ENCODE measurements at places on chromosomes 6 and 20.

DNA sequence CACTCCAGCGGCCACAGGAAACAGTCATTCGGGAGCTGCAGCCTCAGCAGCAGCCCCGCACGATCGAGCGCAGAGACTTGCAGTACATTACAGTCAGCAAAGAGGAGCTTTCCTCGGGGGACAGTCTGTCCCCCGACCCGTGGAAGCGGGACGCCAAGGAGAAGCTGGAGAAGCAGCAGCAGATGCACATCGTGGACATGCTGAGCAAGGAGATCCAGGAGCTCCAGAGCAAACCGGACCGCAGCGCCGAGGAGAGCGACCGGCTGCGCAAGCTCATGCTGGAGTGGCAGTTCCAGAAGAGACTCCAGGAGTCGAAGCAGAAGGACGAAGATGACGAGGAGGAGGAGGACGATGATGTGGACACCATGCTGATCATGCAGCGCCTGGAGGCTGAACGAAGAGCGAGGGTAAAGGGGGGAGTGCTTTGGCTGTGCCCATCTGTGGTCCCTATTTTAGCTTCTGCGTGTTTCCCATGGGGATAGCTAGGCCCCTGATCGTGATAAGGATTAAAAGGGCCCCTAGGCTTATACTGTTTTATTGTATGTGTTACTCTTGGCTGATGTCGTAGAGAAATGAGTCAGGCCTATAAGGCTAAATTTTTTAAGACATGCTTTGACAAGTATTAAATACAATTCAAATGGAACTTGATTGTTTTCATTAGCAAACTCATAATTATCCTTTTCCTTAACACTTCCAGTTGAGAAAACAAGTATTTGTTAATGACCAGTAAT is 45.5 kb upstream of the KIF25 start:
- no peak for DNase-seq

DNA sequence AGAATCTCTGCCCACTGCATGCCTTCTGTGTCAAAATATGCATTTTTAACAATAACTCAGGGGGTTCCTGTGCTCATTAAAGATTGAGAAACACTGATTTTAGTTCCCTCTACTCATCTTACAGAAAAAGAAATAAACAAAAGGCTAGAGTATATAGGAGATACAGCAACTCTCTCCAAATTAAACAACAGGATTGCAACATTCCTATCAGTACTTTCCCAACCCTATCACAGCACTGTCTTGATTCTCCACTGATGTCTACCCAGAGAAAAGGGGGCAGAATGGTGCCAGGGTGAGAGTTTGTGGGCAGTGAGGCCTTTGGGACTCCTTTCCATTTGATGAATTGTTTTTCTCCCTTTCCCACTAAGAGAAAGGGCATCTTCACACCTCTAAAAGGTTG is 4.7 kb downstream of the OTOR start:
- DNase-seq = no peak

- DNase-seq = no peak
These were observed 113.6 kb downstream of the RFX6 start for GRCh38 chr6:116990679-116991078.

DNA sequence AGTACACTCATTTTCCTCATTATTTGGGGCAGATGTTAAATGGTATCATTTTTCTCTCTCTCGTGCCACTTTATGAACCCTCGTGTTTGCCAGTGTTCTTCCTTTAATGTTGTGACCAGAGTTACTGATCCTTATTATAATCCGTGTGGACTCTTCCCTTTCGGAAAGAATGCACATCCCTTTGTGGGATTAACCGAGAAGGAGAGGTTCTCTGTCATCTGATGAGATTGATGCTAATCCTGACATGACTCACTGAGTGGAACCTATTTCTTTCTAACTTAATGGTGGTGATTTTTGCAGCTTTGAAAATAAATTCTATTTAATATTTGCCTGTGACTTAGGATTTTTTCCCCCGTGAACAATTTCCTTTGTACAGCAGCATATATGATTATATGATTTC is 300.0 kb upstream of the MAN1A1 start:
- DNase-seq = no peak

DNA sequence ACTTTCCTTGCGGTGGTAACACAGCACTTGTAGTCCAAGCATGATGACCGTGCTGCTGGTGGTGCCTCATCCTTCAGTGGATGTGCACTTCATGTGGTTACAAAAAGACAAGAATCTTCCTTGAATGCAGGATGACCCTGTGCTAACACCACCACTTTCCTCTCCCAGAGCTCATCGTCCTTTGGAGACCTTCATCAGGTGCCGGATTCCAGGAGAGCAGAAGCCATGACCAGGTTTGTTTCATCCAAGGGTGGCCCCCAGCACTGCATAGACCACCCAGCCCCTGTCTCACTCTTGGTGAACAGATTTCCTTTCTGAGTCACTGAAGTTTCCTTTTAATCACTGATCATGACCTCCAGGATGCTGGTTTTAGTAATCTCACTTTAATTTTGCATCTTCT is 101.2 kb upstream of the SYNDIG1 start:
- no peak for DNase-seq

- no peak for DNase-seq
These were observed 165.6 kb upstream of the LAMP5 start for GRCh38 chr20:9348747-9349146.
